ENCODE measurements at places on chromosomes 5 and 9.

GRCh38 chr5:81184749-81185110 lies 48.4 kb upstream of the CKMT2 start:
- no peak for DNase-seq

DNA sequence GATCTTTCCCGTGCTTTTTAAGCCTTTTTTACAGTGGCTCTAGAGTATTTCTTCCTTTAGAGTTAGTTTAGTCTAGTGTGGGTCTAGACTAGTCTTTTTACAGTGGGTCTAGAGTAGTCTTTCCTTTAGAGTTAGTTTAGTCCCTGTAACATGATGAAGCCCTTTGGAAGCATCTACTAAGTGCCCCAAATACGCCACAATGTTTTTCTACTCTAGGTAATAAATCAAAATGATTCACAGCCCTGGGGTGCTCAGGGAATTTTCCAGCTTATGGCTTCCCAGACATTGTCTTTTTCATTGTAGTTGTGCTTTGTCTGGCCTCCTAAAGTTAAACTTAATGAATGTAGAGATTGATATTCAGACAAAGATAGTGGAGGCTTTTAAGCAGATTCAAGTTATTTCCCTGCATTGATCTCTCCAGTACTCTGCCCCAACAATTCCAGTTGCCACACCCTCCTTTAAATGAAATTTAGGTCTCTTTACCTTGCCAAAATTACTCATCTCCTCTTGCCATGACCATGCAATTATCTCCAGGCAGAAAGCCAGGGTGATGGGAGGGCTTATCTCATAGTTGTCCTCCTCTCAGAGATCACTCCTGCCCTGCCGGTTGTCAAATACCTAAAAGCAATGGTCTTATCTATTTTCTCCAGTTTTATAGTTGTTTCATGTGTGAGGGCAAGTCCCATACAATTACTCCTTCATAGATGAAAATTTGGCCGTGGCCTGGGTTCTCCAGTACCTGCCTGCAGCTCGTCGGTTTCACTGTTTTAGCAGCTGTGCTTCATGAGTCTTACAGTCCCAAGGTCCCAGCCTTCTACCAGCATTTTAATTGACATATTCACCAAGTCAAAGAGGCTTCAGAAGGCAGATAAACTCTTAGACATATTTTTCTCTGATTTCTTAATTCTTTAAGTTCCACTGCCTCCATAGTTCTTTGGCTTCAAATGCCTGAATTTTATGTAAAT lies 794.0 kb upstream of the COX7C start:
- DNase-seq: no peak

DNA sequence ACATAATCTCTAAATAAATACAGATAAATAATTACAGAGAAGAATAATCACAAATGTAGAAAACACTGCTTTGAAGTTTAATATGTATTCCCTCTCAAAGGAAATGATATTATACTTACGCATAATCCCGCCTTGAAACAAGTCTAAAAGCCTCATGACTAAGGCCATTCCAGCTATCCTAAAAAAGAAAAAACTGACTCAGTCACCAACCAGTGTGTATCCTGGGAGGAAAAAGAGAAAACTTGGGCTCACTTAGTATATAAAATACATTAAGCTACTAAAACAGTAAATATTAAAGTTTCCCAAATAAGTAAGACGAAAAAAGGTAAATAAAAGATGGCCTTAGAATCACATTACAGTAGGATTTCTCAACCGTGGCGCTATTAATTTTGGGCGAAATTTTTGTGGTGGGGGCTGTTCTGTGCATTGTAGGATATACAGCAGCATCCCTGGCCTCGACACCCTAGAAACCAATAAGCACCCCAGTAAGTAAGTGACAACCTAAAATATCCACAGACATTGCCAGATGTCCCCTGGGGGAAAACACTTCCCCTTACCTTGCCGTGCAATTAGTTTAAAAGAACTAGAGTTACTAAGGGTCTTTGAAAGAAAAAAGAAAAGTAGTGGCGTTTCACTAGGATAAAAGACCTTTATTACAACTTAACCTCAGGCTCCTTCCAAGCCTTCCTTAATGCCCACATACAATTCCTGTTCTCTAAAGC lies 1.1 kb downstream of the HSPA9 start:
- DNase-seq: no peak

DNA sequence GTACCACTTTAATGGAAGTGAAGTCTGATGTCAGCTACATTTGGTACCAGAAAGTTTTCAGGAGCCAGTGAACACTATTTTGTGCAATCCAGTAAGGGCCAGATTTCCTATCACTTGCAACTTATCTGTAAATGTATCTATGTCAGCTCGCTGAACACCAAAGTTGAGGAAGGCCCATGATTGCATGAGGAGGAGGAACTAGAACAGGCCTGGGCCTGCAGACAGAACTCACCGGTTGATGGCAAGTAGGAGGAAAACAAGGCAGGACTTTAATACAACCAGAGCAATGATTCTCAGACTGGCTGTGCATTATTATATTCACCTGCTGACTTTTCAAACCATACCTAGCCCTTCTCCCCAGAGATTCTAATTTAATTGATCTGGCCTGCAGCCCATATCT lies 540.2 kb downstream of the CETN3 start:
- DNase-seq: no peak

DNA sequence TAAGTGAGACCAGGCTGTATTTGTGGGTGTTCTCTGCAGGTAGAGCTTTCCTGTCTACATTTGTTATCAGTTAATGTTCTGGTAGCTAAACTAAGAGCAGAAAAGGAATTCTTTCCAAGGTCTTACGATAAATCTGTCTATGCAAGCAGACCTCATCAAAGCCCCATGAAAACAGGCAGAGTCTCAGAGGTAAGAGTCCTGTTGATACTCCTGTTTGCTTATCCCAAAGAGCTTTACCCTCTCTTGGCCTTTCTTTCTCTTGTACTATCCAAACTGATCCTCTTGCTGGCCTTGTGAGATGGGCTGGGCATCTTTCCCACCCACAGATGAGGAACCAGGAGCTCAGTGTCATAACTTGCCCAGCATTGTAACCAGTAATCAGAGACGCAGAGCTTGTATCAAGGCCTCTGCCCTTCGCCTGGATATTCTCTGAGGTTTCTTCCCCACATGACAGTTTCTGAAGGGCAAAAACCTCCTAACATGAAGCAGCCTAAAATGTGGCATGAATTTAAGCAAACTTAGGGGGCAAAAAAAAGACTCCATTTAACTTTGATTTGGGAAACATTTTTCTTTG lies 33.5 kb downstream of the PRKACG start:
- DNase-seq: no peak

DNA sequence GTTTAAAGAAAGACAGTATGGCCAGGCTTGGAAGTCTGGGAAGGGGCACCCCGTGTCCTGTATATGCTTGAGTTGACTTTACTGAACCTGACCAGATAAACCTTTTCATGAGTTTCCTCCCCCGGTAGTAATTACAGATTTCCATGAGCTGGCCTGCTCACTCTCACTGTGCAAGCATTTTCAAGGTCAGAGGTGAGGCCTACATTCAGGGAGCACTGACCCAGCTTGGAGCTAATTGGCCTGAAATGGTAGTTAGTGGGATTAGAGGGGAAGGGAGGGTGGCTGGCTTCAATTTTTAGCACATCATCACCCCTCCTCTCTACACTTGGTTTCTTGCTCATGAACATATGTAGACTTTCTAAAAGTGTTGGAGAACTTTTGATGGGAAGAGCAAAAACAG lies 99.2 kb downstream of the PSAT1 start:
- no peak for DNase-seq

DNA sequence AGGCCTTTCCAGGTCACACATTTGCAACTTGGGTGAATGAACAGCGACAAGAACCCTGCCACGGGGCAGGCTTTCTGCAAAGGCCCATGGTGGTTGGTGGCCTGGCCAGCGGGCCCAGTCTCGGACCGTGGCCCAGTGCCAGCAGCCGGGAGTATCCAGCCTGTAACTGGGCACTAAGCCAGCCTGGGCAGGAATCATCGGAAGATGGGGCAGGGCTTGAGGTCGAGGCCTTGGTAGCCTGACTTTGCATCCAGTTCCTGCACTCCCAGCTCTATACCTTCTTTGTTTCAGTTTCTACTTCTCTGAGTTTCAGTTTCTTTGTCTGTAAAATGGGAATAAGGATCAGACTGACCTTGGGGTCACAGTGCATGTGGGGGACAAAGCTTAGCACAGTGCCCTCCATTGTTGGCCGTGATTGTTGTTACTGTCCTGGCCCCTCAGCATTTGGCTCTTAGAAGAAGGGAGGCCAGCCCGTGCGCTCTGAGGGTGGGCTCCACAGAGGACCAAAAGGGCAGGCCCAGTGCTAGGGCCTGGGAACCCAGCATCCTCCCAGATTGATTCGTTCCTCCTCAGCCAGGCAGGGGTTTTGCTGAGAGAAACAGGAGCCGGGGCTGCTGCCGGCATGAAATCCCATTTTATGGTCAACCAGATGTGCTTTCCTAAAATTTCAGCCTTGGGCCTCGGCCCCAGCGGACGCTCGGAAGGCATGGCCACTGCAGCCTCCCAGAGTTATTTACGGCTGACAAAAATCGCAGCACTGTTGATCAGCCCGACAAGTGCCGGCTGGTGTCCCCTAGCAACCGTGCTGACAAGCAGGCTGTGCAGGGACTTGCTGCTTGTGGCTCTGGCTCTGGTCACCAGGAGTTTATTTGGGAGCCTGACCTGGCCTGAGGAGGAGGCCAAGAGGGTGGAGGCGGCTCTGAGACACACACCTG lies 43.6 kb downstream of the JADE2 start:
- peak; percentile 70 for DNase-seq

DNA sequence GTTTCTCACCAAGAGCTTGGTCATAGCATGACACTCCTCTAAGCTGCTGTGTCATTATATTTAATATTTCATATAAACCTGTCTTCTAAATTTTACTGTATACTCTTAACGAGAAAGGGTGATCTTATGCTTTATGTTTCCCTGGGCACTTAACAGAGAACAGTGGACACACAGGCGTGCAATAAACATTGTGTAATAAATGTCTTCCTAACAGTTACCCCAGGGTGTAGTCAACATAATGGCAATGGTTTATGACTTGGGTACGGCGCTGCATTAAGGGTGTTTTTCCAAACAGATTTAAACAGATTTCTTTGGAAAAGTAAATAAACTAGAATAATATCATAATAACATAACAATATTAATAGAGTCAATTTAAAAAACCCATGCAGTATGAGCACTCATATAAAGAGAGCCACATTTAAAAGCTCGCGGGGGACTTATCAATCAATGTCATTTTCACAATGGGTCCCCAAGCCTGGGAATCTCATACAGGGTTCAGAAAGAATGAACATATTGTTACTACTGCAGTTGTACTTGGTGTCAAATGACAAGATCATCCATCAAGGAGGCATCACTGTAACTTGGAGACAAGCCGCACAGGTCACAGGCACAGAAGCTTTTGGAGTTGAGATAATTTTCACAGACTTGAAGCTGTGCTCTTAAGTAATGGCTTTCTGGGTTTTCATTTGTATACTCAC lies 376.4 kb downstream of the CTNND2 start:
- DNase-seq: no peak

GRCh38 chr5:57695179-57695578 lies 212.6 kb upstream of the ACTBL2 start:
- DNase-seq: no peak

DNA sequence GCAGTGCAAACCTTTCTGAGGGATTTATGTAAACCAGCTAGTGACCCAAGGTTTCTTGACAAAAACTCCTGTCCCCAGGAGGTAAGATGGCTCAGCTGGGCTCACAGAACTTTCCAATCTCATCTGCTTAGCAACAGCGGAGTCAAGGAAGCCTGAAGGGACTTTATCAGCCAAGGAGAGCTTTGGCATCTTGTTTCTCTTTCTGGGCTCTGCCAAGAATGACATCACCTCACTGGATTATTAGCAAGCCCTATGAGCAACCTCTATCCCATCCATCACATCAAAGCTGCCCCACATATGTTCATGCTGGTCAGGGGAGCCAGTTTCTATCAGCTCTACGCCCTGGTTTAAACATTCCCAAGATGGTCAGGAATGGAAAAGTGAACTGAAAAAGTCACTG lies 461.3 kb downstream of the ENC1 start:
- no peak for DNase-seq

DNA sequence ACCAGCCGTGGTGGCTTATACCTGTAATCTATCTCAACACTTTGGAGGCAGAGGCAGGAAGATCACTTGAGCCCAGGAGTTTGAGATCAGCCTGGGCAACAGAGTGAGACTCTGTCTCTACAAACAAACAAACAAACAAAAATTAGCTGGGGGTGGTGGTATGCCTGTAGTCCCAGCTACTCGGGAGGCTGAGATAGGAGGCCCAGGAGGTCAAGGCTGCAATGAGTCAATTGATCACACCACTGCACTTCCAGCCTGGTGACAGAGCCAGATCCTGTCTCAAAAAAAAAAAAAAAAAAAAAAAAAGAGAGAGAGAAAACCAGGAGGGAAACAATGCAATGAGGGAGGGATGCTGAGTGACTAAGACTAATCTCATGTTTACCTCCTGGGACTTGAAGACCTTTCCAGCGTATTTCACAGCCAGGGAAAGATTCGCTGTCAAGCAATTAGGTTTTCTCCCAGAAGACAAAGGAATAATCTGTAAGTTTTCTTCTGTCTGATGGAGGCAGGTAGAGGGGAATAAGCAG lies 51.1 kb upstream of the MIER3 start:
- no peak for DNase-seq

- no peak for DNase-seq
Measured at GRCh38 chr5:83988293-83988685, 267.6 kb upstream of the HAPLN1 start.

- no peak for DNase-seq
Measured at GRCh38 chr9:71213633-71214032, 92.2 kb upstream of the TRPM3 start.

GRCh38 chr5:8081179-8081578 lies 212.2 kb downstream of the MTRR start:
- DNase-seq: no peak

DNA sequence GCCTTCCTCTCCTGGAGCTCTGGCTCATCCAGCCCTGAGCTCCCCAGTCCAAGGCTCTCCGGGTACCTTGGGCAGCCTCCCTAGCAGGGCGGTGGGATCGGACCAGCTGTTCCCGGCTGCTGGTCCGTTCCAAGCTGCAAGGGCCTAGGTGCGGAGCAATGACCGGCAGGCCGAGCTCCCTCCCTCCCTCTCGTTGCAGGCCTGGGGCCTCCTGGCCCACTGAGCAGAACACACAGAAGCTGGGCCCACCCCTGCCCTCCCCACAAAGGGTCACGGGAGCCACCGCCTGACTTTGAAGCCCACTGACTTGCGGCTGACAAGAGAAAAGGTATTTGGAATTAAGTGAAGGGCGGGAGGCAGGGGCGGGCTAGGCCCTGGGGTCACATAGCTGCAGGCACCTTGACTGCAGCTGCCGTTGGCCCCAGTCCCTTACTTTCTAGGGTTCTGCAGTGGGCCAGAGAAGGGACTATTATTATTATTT lies 104.7 kb upstream of the IER5L start:
- no peak for DNase-seq

DNA sequence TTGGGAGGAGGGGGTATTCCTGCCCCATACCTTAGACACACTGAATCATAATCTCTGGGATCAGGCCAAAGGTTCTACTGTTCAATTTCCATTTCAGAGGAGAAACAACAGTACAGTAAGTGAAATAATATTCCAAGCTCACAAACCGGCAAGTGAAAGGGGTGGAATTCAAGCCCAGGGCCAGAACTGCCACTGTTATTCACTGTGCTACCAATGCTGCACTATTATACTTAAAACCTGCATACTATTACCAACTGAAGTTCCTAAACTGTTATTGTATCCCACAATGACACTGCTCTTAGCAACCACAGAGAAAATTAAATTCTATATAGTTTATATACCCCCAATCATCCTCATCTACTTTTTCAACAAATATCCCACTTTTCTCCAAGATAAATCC lies 24.6 kb downstream of the SSBP2 start:
- no peak for DNase-seq

GRCh38 chr5:91038180-91038808 lies 344.8 kb downstream of the ARRDC3 start:
- no peak for DNase-seq
